Epithelial cell of prostate (primary cell): ENCODE measurements at places on chromosomes 13 and 19.

DNA sequence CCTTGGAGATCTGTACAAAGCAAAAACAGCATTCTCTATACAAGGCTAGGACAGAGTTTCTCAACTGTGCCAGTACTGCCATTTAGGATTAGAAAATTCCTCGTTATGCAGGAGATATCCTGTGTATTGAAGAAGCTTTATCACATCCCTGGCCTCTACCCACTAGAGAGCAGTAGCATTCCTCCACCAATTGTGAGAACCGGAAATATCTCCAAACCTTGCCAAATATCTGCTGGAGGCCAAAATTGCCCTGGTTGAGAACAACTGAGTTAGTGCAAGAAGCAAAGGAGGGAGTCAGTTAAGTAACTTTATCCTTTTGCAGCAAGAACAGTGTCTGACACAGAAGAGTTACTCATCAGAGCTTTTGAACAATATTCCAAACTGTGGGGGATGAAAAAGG lies 16.2 kb upstream of the FREM2 start:
- no peak for DNase-seq

GRCh38 chr13:45879666-45880065 lies 28.1 kb upstream of the SIAH3 start:
- no peak for DNase-seq

DNA sequence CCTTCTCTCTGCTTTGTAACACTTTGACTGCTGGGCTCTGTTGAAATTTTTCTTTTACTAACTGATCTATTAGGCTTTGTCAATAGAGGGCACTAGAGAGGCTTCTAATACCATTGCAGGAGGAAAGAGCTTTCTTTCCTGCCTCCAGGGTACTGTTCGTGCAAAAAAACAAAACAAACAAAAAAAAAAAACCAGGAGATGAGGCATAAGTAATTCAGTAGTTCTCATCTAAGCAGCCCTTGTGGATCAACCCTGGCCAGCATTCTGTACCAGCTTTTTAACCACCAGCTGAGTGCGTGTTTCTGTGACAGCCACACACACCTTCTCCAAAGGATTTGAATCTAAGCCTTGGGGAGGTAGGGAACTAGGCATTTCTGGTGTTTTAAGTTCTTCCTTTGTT lies 1707.6 kb upstream of the SLC10A2 start:
- peak; percentile 20 for DNase-seq

DNA sequence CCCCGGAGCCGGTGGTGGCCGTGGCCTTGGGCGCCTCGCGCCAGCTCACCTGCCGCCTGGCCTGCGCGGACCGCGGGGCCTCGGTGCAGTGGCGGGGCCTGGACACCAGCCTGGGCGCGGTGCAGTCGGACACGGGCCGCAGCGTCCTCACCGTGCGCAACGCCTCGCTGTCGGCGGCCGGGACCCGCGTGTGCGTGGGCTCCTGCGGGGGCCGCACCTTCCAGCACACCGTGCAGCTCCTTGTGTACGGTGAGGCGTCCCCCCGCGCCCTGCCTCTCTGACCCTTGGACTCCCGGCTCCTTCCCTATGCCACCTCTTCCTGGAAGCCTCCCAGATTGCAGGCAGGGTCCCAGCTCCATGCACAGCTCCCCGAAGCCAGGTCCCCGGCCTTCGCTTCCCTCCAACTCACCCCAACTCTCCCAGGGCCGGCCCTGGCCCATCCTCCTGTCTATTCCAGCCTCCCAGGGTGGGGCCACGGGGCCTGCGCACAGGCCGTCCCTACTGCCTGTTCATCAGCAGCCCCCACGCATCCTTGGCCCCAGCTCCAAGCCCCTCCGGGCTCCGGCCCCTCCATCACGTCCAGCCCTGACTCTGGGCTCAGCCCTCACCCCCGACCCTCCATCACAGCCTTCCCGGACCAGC lies 1.7 kb downstream of the MADCAM1 start:
- DNase-seq: no peak

DNA sequence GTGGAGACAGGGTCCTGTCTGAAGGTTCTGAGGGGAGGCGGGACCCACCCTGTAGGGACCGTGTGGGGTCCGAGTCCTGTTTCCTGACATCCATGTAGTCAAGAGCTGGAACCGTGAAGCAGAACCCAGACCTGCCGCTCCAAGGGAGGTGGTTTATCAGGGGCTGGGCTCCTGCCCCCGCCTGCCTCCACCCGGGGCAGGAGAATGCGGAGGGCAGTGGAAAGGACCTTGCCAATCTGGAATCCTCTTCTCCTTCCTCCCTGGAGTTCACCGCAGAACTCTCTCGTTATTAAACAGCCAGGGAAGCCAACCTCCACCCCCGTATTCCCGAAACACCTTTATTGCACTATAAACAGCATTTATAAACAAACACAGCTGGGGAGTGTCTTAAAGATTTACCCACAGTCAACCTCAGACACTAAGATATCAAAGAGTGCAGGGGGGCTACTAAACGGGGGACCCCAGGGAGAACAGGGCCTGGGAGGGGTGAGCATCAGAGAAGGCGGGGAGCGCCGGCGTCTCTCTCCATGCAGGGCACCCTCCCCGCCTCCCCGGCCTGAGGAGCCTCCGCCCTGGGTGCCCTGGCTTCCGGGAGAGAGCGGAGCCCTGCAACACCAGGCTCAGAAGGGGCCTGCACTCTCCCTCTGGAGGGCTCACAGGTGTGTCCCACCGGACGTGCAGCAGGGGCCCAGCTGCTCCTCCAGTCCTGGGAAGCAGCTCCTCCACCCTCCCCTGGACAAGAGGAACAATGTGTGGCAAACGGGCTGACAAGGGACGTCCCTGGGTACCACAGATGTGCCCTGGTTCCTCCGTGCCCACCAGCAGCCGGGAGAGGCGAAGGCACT lies 3.6 kb downstream of the C2CD4C start:
- no peak for DNase-seq

- DNase-seq: no peak
These were observed 68.2 kb downstream of the RASL11A start for GRCh38 chr13:27338816-27339215.

DNA sequence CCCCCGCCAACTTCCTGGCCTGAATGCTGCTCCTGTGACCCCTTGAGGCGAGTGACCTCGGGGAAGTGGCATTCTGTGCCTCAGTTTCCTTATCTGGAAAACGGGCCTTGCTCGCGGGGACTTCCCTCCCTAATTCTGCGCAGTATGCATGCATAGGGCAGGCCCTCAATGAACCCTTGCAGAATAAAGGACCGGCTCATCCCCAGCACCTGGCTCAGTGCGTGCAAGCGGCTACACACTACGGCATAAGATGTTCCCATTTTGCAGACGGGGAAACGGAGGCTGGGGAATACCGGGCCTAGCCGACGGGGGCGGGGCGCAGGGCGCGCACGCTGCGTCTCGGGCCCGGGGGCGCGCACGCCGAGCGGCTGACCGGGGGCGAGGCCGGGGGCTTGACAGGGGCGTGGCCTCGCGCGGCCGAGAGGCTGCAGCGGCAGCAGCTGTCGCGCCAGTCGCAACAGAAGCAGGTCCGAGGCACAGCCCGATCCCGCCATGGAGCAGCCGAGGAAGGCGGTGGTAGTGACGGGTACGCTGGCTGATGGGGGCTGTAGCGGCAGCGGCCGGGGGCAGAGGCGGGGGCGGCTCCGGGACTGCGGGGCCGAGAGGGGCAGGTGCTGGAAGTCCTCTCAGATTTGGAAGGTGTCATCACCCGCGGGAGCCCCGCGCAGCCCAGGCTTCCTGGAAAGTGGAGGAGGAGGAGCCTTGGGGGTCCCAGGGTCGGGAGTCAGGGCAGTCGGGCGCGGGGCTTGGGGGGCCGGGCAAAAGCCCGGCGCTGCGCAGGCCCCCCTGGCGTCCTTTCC lies at the start of gene PGPEP1:
Gene PGPEP1, plus strand, starts transcription at position 409 of the 800 bp plus-strand sequence. Its CDS starts 84 bp downstream, at position 493.
- no peak for DNase-seq

DNA sequence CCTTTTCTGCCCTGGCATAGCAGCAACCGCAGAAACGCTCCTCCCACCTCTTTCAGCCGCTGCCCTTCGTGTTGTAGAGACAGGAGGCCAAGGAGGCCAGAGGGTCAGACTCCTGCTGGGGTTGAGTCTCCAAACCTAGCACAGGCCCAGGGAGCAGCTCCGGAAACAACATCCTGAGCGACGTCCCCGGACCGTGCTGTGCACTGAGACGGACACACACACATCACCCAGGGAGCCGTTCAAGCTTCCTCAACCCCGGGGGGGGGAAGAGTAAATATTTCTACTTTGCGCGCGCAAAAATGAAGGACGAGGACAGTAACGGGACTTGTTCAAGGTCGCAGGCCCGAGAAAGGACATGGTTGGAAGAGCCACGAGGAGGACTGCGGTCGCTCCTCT lies 657 bp downstream of the ZNF550 start:
- DNase-seq: no peak

DNA sequence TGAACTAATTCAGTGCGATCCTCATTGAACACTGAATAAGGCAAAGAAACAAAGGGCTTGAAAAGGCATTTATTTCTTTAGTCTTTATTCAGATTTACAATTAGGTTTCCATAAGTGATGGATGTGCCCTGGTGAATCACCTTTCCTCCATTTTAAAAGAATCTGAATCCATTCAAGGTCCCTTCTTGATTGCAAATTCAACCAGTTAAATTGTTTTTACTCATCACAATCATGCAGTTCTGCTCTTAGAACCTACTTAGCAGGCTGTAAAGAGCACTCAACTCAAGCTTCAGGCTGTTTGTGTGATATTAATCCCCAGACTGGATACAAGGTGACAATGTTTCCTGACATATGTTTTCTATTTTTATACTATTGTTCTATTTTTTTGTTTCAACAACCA lies 321.0 kb downstream of the TBC1D4 start:
- no peak for DNase-seq

- no peak for DNase-seq
These were observed 1248.9 kb downstream of the SLITRK5 start for GRCh38 chr13:88919970-88920628.

GRCh38 chr19:43694553-43694952 lies 21.3 kb upstream of the IRGC start:
- DNase-seq: no peak

DNA sequence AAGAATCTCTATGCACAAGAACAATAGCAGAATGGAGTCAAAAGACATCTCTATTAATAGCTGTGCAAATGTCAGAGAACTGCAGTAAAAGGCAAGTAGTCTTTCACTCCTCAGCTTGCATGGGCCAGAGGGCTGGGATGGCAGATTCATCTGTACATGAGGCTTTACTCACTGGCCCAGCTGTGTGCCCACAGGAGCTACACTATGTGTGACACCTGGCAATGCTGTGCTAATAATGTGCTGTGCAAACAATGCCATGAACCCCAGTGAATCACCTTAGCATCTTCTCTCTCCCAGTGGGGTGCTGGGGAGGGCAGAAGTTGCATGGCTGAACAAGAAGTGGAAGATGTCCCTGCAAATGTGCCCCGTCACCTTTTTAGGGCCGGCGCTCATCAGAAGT lies 73.1 kb downstream of the KL start:
- no peak for DNase-seq

DNA sequence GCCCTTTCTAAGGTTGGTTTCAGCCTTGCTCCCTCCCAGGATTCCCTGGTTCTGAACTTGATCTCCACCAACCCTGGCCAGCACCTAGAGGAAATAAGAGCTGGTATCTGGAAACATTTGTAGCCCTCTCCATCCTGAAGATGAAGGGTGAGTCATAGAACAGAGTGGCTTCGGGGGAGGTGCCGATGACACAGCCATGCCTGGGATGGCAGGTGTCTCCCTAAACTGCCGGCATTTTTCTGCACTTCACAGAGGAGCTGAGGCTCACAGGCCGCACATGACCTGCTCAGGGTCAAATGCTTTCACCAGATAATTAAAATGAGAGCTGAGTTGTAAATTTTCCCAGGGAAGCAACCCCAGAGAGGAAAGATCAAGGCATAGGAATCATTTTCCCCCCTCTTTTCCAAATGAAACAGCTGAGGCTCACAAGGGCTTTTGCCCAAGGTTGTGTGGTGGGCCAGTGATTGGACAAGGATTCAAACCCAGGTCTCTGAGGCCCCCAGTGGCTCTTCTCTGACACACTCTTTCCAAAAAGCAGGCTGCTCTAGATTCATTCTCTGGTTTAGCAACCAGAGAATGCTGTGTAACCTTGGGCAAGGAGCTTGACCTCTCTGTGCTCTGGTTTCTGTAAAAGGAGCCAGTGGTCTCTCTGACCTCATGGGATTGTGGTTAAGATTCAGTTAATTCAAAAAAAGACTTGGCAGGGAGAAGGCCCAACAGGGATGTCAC lies 1.2 kb upstream of the SLC25A42 start:
- DNase-seq: no peak

GRCh38 chr13:44068737-44069136 lies 189.0 kb downstream of the LACC1 start:
- peak; percentile 34 for DNase-seq

GRCh38 chr13:110000534-110001345 lies 214.4 kb upstream of the IRS2 start:
- no peak for DNase-seq

DNA sequence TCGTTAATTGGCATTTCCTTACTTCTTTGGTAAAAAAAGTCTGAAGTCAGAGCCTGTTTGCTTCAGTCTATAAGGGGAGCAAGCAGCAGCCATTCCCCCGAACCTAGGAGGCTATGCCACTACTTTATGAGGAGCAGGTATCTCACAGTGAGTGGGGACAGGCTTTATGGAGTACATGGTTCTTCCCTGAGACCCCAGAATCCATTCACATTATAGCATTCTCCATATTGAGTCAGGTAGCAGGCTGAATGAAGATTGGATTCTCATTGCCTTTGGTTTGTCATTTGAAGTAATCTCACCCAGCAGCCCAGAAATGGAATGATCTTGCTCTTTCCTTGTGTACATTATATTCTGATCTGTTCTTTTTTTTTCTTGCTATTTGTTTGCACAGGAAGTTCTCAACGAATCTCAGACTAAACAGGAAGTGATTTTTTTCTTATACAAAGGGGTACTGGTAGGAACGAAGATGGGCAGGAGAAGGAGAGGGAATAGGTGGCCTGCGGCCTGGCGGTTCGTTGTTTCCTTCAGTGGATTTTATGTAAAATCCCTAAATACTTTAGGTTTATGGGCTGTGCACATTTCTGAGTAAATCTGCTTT lies 74.4 kb downstream of the ARHGAP35 start:
- no peak for DNase-seq

DNA sequence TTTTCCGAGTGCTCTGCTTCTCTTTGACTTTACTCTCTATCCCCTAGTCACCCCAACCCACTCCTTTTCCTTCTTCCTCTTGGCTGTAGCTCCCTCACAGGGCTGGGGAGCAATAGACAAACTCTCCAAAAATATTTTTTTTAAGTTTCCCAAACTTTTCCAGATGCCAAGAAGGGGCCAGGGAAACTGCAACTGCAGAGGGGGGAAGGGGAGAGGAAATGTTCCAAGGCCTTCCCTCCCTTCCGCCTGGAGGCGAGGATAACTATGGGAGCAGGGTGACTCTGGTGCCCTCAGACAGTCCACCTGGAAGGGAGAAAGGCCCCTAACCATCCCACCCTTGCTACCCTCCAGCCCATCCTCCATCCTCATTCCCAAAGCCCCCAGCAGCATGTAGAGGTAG lies 49.4 kb downstream of the LYL1 start:
- DNase-seq: no peak

- DNase-seq: no peak
These were observed 144.5 kb downstream of the NALCN start for GRCh38 chr13:101271681-101272245.
